Activated naive CD4-positive, alpha-beta T cell treated with anti-CD3 and anti-CD28 coated beads, Interleukin-2, amount 10 ng/mL, durations not matched to agents 7 days and 5 days (primary cell): ENCODE measurements at places on chromosomes 16 and 17.
A peak's percentile ranks its signal among the peaks of the same experiment; 100 is the strongest.

DNA sequence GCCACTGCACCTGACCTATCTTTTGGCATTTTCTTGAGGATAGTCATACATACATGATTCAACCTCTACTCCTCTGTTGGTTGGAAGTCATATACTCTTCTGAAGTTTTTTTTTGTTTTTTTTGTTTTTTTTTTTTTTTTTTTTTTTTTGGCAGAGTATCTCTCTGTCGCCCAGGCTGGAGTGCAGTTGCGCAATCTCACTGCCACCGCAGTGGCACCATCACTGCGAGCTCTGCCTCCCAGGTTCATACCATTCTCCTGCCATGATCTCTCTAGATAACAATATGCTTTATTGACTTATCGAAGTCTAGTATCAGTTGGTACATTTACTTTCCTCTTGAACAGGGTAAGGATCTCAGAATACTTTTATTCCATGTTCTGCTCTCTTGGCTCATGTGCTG, 224.2 kb upstream of the WSCD1 start:
- no peak for DNase-seq

- DNase-seq: no peak
Observed at GRCh38 chr16:3413730-3414379, 12.8 kb downstream of the ZNF174 start.

- DNase-seq: no peak
Observed at GRCh38 chr16:49542391-49542891, 168.8 kb downstream of the C16orf78 start.

GRCh38 chr17:31518478-31518877, 127.0 kb downstream of the RAB11FIP4 start:
- DNase-seq: no peak

- DNase-seq: no peak
Observed at GRCh38 chr17:80455336-80455710, 21.1 kb downstream of the NPTX1 start.

DNA sequence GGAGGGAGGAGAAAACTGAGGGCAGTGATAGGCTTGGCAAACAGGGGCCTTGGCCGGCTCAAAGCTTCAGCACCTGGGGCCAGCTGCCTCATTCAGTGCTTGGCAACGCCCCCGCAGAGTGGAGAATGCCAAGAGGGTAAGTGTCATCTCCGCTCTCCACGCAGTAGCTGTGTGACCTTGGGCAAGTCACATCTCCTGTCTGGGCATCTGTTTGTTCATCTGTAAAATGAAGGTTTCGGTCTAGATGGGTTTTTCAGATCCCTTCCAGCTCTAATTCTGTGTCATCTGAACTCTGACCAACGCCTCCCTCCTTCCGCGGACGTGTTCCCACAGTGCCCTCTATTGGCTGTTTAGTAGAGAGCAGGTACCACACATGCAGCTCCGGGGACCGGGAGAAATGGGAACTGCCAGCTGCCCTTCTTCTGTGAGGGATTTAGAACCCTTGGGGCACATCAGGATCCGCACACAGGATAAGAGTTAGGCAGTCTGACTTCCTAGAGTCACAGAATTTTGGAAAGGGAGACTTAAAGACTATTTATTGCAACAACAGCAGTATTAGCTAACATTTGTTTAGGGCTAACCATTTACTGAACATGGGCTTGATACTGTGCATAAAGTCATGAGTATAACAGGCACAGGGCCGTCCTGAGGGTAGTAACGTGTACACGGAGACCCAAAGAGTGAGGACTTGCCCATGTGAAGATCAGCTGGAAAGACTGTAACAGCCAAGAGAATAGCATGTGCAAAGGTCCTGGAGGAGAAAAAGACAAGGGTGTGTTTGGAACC, 26.8 kb downstream of the GP2 start:
- peak; percentile 46 for DNase-seq

GRCh38 chr17:29603109-29603674, 10.3 kb downstream of the ANKRD13B start:
- no peak for DNase-seq

DNA sequence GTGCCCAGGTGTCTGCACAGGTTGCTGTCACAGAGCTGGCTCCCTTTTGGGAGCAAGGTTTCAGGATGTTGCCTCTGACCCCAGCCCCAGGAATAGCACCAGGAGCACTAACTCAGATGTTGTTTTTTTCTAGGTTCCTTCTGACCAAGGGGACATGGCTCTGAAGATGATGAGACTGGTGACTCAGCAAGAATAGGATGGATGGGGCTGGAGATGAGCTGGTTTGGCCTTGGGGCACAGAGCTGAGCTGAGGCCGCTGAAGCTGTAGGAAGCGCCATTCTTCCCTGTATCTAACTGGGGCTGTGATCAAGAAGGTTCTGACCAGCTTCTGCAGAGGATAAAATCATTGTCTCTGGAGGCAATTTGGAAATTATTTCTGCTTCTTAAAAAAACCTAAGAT, 28.1 kb downstream of the SCPEP1 start:
- DNase-seq: no peak

- no peak for DNase-seq
Observed at GRCh38 chr17:57994436-57994835, 6.4 kb upstream of the VEZF1 start.

DNA sequence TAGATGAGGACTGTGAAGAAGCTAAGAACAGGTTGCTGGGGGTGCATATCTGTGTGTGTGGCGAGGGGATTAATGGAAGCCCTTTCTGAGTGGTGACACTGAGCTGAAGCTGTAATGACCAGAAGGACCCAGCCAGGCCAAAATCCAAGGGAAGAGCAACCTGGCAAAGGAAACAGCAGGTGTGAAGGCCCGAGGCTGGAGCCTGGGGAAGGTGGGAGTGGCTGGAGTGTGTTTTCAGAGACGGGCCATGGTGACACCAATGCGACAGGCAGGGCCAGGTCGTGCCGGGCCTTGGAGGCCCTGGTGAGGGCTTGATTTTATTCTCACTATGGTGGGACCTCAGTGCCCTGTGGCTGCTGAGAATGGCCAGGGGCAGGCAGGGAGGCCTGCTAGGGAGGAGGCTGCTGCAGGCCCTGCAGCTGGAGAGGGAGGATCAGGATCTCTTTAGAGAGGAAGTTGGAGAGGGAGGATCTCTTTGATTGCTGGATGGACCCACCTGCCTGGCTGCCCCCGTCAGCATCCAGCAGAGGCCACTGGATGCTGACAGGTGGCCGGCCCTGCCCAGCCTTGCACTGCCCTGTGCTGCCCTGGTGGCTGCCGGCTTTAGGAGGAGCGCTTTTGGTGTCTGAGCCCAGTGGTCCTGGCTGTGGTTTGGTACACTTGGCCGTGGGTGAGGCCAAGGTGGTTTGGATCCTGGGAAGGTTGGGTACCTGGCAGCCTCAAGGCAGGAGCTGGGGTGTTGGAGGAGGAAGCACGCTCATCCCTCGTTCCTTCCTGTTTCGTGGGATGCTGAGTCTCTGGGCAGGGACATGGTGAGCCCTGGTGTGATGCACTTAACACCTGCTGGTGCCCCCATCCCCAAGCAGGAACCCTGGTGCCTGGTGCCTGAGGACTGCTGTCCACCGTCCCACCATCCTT, 188.3 kb downstream of the SEC14L1 start:
- DNase-seq: no peak

- no peak for DNase-seq
Observed at GRCh38 chr17:43928609-43929008, 13.7 kb downstream of the PPY start.

- no peak for DNase-seq
Observed at GRCh38 chr17:57594767-57595166, 150.3 kb downstream of the CCDC182 start.

- no peak for DNase-seq
Observed at GRCh38 chr16:9489835-9490467, 398.5 kb downstream of the HAPSTR1 start.

GRCh38 chr16:16027728-16028310, 78.4 kb downstream of the ABCC1 start:
- DNase-seq: no peak

DNA sequence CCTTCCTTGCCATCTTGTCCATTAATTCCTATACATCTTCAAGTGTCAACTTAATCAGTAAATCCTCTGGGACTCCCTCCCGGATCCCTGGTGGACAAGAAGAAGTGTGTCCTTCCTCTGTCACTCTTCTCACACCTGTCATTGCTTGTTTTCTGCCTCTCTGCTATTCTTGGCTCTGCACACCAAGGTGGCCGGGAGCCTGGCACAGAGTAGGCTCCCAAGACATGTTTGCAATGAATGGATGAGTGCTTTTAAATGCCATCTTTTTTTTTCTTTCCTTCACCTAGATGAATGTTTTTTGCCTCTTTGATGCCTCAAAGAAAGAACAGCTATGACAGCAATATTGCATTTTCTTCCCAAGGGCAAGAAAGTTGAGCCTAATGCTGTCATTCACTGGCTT, 58.0 kb upstream of the CLEC18A start:
- no peak for DNase-seq

- no peak for DNase-seq
Observed at GRCh38 chr17:82912484-82913089, 72.8 kb upstream of the ZNF750 start.

- no peak for DNase-seq
Observed at GRCh38 chr16:10088380-10088793, 93.8 kb downstream of the GRIN2A start.

GRCh38 chr17:44652727-44653126, 3.5 kb upstream of the MEIOC start:
- no peak for DNase-seq

DNA sequence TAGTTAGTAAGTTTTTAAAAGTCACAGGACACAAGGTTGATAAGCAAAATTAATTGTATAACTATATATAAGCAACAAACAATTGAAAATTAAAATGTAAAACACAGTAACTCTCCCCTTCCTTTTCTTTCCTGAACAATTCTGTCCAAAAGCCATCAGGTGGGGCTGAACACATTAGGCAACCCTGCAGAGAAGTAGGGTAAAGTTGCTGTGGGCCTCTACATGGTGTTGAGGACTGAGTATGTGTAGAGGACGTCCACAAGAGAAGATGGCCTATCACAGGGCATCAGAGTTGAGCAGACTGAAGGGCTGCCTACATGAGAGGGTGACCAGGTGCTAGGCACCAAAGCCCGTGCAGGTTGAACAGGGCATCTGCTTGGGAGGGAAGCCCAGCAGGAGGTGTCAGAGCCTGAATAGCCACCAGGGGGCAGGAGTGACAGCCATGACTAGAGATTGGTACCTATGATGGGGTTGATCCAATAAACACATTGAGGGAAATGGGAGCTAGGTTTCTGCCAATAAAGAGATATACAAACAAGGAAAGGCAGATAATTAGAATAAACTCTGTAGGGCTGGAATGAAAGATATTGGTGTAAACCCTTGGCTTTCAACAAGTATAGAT, 415.1 kb downstream of the NPIPA8 start:
- DNase-seq: peak; percentile 74

GRCh38 chr16:50652836-50653425, 28.2 kb downstream of the SNX20 start:
- DNase-seq: no peak

DNA sequence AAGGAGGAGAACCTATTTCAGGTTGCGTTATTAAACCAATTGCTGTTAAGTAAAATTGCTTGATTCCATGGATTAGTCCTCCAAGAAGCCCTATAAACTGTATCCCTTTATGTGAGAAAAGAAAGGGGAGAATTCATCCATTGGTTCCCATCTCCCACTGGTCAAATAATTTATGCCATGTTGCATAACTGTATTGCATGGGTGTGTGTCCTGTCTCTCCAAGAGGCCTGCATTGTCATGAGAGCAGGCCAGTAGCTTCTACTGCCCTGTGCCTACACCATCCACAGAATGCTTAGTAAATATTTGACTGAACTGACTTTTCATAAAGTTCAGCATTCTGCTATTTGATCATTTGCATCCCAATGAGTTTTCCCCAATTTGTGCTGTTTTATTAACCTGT, 11.7 kb upstream of the TOB1 start:
- no peak for DNase-seq

DNA sequence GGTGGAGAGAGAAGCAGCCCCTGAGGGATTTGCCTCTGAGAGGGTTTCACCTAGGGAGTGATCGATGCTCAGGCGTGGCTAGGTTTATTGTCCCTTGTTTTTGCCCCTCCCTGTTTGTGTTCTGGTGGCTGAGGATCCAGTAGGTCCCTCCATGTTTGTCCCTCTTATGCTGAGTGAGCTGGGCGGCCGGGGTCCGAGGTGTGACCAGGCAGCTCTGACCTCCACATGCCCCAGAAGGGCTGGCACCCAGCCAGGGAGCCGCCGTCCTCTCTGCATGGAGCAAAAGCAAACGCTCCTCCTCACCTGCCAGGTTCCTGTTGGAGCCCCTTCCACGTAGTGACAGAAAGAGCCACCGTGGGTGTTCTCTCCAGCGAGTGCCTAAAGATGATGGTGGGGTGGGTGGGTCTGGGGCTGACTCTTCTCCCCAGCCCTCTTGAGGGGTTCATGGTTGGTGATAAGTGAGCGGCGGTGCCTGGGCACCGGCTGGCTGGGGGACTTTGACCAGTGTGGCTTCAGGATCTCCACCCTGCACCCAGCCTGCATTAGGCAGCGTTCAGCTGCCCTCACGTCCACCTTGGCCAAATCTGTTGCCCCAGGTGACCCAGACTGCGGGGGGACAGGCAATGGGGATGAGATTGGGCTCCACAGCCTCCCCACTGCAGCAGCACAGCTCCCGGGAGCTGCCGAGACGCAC, 14.1 kb upstream of the NUDT16L1 start:
- DNase-seq: no peak

DNA sequence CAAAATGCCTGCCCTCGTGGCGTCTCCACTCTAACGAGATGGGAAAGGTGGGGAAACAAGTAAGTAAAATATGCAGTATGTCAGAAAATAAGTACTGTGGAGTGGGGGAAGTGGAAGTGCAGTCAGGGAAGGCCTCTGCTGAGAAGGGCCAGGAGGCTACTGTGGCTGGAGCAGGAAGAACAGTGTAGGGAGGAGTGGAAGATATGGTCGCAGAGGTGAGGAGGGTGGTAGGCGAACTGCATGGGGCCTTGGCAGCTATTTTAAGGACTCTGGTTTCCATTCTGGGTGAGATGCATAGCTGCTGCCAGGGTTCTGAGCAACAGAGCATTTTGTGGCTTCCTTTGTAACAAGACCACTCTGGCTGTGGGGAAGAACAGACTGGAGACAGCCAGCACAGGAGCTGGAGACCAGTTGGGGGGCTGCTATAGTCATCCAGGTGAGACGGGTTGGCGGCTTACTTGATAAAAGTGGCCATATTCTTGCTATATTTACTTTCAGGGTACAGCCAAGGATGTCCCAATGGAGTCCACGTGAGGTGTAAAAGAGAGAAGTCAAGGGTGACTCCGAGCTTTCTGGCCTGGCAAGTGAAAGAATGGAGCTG, 42.6 kb downstream of the CYTH1 start:
- DNase-seq: peak; percentile 19

- no peak for DNase-seq
Observed at GRCh38 chr16:50692644-50692998, 785 bp upstream of the NOD2 start.

DNA sequence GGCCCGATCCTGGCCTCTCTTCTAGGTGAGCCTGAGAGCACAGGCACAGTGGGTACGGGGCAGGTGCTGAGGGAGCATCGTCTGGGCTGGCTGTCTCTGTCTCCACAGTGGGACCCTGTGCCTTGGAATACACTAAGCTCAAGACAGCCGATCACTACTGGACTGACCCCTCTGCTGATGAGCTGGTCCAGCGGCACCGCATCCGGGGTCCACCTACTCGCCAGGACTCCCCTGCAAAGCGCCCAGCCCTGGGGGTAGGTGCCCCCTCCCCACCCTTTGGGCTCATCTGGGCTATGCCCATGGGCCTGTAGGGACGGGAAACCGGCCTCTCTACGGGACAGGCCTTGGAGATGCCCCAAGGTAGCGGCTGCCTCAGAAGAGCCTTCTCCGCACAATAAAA, 25.6 kb downstream of the SGSM2 start:
- no peak for DNase-seq

GRCh38 chr16:31111881-31112466, 3.8 kb downstream of the BCKDK start:
- no peak for DNase-seq
